ENCODE measurements at places on chromosomes 1 and 21. TPM values are rescaled to one million over a fixed set of nuclear protein-coding genes. Genes with fewer than 3 reads are reported as not detected.

The ARHGEF11 gene
- 18.5 TPM for total RNA-seq

DNA sequence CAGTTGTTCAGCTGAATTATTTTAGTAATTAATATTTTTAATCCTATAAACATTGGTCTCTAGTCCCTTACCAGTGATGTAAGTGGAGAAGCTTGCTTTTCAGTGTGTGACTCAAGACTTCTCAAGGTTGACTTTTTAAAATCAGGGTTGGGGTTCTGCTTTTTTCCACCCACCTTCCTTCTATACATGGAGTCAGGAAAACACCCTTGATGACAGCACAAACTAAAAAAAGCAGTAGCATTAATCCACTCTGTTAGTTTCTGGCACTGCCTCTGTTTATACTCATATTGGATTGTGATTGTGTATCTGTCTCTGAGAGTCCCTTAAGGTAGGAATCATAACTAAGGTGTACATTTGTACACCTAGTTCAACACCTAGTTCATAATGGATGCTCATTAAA lies 8.3 kb upstream of the PLEKHO1 start:
- no peak for DNase-seq

GRCh38 chr1:41542196-41542930 lies 57.9 kb upstream of the EDN2 start:
- no peak for DNase-seq

DNA sequence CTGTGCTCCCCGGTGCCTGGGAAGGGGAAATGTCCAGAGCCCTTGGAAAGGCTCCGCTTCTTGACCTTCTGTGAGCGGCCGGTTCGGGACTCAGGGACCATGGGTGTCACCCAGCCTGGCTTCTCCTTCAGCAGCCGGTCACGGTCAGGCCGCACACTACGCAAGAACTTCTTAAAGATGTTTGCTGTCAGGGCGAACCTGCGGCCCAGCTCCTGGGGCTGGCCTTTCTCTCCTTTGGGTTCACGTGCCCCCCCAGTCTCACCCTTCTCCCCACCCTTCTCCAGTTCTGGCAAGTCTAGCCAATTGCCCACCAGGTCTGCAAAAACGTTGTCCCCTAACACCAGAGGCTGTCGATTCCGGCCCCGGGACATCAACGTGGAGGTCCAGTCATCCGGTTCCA lies 12.1 kb downstream of the INKA2 start:
- no peak for DNase-seq

The APOBEC4 gene
- 4.6 TPM for total RNA-seq

DNA sequence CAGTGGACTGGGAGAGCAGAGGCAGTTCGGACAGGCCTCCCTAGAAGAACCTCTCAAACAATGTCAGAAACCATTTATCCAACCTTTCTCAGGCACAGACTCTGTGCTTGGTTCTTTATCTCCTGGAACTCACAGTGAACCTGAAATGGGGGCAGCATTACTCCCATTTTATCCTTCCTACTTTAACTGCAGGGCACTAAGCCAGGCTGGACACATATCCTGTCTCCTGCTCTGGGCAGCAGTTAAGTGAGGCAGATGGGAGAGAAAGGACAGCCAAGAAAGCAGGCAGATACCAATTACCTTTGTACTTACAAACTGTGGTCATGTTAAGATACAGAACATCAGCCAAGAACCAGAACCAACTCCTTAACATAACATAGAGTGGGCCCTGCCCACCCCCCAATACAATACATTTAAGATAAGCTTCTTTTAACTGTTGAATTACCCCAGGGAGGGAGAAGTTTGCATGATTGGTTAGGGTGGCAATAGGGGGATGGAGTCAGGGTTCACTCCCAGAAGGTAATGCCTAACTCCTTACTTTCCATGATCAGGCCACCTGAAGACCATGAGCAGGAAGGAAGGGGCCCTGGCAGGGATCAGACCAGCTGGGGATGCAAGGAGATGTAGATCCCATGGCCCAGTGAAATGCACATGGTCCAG lies 10.9 kb downstream of the KDF1 start:
- DNase-seq = peak; percentile 35

DNA sequence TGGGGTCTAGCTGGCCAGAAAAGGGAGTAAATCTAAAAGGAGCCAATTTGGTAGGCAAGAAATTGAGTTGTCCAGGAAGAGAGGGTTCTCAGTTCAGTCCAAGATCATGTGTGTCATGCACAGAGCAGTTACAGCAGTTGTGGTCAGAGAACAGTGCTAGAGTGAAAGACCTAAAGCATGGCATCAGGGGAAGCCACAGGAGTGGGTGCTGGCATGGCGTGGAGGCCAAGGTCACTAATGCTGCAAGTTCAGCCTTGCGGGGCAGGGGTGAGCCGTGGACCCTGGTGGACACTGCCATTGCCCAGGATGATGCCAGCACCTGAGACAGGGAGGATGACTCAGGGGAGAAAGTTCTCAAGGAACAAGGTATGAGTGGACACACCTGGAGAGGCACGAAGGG lies 16.6 kb upstream of the TMEM125 start:
- no peak for DNase-seq

DNA sequence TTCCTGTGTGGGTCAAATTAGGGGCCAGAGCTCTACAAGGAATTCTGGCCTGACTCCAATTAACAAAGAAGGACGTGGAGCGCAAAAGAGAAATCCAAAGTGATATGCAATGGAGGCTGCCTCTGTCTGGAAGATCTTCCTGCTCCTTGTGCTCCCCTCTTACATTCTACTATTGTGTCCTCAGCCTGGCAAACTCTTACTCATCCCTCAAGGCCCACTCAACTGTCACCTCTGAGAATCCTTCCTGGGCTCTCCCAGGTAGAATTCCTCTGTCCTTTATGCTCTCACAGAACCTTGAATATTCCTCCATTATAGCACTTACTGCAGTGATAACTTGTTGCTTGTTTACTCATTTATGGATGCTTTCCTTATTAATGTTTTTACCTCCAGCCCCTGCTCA lies 31.4 kb downstream of the KCNC4 start:
- no peak for DNase-seq

The RSPO1 gene
- total RNA-seq = 0.24 TPM

- no peak for DNase-seq
Observed at GRCh38 chr1:30743584-30744059, 14.0 kb downstream of the LAPTM5 start.

DNA sequence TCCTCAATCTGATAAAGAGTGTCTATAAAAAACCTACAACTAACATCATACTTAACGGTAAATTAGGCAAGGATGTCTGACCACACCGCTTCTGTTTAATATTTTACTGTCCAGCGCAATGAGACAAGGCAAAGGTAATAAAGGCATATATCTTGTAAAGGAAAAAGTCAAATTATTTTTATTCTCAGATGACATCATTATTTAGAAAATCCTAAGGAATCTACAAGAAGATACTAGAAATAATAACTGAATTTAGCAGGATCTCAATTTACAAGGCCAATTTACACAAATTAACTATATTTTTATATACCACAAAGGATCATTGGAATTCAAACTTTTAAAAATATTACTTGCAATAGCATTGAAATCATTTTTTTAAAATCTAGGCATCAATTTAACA lies 29.4 kb downstream of the GJA4 start:
- DNase-seq = no peak

The RCSD1 gene
- total RNA-seq = 17.8 TPM

DNA sequence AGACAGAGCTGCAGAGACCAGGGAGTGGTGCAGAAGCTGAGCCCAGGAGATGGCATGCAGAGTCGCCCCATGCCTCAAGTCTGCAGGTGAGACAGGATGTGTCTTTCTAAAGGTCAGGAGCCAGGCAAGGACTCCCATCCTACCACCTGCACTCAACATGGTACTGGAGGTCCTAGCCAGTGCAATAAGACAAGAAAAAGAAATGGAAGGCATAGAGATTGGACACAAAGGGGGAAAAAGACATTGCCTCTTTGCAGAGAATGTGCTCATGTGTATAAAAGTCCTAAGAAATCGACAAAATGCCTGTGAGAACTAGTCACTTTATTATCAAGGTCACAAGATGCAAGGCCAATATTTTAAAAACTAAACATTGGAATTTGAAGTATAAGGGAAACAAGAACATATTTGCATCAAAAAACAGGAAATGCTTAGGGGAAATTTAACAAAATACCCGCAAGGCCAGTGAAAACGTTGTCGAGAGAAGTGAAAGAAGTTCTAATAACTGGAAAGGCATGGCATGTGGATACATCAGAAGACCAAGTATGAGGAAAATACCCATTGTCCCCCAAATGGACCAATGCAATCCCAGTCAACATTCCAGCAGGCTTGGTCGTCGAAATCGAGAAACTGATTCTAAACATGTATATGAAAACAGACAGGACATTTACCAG lies 13.2 kb upstream of the PRXL2B start:
- DNase-seq = no peak

The ST6GALNAC5 gene
- total RNA-seq = 166 TPM

DNA sequence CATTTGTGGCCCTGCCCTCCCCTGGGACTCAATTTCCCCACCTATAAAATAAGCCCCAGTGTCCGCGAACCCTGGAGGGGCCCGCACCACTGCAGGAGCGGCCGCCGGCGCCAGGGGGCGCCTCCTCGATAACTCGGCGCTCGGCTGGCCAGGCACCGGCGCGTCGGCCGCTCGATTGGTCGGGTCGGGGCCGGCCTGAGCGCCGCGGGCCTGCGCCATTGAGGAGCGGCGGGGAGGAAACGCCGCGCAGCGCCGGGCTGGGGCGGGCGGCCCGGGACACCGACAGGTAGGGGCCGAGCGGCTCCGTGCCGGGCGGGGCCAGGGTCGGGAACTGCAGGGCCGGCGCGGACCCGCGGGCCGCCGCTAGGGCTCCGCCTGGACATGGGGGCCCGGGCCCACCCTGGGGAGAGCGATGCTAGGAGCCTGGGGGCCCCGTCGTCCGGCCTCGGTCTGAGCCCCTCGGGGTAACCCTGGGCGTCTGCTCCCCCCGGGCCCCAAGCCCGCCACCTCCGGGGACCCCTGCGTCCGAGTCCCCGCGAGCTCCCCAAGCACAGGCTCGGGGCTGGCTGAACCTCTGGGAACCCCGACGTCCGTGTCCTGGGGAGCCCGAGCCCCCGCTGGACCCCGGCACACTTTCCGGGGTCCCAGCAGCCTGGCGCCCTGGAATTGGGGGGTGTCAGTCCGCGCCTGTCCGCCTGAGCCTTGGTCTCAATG lies at the start of gene VPS13D:
VPS13D (plus strand) TSS at position 196 of the 714 bp plus-strand sequence. CDS start 4,237 bp downstream, outside the sequence.
- peak; percentile 73 for DNase-seq

GRCh38 chr1:231278100-231278790 lies 37.2 kb downstream of the GNPAT start:
- no peak for DNase-seq

The OR2L13 gene
- total RNA-seq = 3.1 TPM

DNA sequence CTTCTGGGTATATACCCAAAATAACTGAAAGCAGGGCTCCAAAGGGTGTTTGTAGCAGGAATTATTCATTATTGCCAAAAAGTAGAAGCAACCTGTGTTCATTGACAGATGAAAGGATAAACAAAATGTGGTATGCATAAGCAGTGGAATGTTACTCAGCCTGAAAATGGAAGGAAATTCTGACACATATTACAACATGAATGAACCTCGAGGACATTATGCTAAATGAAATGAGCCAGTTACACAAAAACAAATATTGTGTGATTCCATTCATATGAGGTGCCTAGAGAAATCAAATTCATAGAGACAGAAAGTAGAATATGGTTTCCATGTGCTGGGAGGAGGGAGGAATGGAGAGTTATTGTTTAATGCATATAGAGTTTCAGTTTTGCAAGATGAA lies 86.3 kb upstream of the ARTN start:
- DNase-seq = no peak

- DNase-seq = no peak
Observed at GRCh38 chr1:15605398-15606383, 11.6 kb upstream of the DDI2 start.

DNA sequence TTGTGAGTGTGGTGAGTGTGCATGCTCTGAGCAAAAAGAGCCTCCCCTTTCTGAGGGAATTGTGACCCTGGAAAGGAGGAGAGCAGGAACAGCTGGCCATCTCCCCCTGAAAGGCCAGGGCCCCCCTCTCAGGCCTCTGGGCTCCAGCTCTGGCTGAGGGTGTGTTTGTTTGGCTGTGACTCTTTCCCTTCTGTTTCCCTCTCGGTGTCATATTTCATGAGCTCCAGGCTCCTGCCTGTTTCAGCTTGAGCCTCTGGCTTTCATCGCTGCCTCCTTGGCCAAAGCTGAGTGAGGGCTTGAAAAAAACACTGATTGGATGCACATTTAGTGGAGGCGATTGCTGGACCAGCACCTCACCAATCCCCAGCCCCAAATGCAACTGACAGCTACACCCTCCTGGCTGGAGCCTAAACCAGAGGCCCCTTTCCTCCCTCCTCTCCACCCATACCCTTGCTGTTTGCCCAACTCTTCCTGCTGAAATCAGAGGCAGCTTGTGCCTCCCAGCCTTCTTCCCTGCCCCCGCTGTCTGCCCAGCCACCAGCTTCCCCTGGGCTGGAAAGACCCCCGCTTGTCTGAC lies 64.1 kb downstream of the DDR2 start:
- DNase-seq = peak; percentile 99

GRCh38 chr21:33039536-33039935 lies 13.8 kb downstream of the OLIG2 start:
- DNase-seq = no peak

GRCh38 chr1:167301355-167301754 lies 80.7 kb downstream of the POU2F1 start:
- no peak for DNase-seq

DNA sequence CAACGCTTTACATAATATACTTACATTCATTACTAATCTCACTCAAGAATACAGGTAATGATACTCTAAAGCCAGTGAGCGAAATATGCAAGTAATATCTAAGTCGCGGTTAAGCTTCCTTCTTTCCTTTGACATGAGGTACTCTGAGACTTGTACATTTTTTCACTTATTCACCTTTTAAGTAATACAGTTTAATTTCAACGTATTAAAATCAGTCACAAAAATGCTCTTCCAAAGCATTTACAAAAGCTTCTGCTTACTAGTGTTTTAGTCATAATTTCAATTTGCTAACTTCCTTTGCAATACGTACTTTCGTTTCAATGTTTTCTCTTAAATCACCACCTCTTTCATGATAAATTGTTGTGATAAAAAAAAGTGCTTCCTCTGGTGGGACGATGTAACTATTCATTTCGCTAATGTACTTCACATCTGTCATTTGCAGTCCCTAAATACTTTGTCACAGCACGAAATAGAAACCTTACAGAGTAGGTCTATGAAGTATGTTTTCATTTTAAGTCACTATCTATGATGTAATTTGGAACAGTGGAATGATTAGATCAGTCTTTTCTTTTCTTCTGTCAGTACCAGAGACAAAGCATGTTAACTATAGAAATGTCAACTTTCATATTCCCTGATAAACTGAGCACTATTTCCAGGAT lies 34.0 kb upstream of the ADGRL4 start:
- DNase-seq = no peak
